ENCODE measurements at places on chromosomes 2 and 18.
A peak's percentile ranks its signal among the peaks of the same experiment; 100 is the strongest.

GRCh38 chr2:39394516-39394961 is 42.5 kb downstream of the MAP4K3 start:
- DNase-seq, result no peak

GRCh38 chr2:193228276-193228675 is 1033.5 kb upstream of the TMEFF2 start:
- DNase-seq, result no peak

GRCh38 chr18:6610466-6610865 is 119.0 kb upstream of the ARHGAP28 start:
- no peak for DNase-seq

DNA sequence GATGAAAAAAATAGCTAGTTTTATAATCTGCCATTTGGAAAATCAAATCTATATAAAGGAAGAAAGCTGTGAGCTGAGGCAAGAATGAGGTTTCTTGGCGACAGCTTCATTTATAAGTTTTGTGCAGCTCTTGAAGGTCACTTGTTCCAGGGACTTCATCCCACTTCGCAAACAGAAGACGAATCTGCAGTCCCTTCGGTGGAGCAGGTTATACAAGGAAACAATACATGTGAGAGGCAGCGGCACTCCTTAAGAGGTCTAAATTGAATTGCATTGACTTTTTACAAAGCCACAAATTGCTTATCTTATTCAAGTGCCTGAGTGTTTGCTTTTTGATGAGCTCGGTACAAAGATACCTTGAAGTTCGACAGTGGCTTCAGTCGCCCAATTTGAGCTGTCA is 72.2 kb downstream of the C1QL2 start:
- DNase-seq, result no peak

GRCh38 chr2:43273529-43273928 is 47.1 kb upstream of the ZFP36L2 start:
- DNase-seq, result no peak

DNA sequence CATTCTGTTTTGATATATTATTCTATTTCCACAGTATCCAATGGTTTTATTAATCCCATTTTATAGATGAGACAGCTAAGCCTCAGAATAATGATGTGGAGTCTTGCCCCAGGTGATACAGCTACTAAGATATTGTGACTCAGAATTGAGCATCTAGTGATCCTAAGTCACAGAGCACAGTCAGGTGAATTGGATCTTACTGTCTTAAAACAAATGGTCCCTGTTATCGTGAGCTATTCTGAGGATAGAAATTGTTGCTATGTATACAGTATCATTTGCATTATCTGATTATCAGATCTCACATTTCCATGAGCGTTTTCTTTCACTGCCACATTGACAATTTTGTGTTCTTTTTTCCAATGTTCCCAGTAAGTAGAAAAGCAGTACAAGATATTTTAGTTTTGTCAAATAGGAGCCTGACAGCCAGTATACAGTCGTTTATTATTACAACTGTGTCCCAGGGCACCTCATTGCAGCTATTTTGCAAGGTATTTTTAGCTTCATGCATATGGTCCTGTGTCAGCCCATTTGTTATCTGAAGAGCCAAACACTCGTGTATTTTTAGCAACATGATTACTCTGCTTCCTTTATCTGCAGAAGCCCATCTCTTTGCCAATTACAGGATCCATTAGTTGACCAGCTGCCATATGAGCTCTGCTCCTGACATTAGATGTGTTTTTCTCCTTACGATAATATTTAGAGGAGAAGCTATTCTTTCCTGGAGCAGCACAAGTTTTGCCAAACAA is 25.1 kb upstream of the SGPP2 start:
- no peak for DNase-seq

DNA sequence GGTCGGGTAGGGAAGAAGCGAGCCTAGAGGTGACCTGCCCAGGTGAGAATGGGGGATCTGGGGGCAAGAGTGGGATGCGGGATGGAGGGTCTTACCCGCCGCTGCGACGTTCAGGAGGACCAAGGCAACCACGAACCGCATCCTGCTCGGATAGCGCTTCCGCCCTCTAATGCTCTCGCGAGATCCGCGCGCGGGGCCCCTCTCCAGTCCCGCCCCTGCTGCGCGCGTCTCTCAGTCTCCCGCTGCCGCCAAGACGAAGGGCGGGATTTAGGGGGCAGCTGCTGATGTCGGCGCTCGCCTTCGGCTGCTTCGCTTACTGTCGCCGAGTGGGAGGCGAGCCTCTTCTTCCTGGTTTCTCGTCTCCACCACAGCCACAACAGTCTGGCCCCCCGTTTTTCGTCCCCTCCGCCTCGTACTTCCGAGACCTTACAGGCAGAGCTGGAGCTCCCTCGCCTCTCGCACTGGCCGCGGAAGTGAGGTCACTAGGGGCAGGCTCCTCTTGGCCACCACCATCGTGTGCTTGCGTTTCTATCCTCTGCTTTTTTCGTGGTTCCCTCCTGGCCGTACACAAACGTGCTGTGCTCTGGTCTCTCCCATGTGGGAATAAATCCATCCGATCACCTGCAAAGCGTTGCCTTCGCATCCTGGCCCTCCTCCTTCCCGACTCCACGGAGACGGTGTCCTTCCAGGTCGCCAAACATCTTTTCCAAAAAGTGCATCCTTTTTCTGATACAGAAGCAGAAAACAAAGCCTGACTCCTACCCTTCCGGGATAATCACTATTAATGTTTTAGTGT is at the start of gene TGOLN2:
TSS of gene TGOLN2 (minus strand) at position 168 of the 796 bp plus-strand sequence. CDS start at position 141, 27 bp downstream.
- DNase-seq, result peak; percentile 96

DNA sequence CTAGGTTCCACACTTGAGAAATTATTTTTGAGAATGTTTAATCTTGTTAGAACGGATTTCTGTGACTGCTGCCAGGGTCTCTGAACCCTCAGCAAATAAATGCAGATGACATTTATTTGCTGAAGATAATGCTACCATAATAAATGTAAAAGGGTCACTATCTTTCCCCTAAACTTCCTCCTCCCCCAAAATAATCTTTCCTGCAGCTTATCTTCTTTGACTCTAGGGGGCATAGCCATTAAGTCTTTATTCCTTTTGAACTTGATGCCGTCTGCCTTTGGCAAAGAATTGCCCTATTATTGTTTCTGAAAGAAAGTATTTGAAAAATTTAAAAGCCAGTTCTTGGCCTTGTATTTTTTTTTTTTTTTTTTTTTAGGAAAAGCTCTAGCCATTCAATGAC is 63.6 kb upstream of the ACSL3 start:
- no peak for DNase-seq

GRCh38 chr2:23092831-23093230 is 292.1 kb upstream of the KLHL29 start:
- DNase-seq, result no peak

GRCh38 chr18:57516056-57516455 is 70.4 kb downstream of the FECH start:
- no peak for DNase-seq

GRCh38 chr18:36265015-36265414 is 32.5 kb upstream of the FHOD3 start:
- no peak for DNase-seq

DNA sequence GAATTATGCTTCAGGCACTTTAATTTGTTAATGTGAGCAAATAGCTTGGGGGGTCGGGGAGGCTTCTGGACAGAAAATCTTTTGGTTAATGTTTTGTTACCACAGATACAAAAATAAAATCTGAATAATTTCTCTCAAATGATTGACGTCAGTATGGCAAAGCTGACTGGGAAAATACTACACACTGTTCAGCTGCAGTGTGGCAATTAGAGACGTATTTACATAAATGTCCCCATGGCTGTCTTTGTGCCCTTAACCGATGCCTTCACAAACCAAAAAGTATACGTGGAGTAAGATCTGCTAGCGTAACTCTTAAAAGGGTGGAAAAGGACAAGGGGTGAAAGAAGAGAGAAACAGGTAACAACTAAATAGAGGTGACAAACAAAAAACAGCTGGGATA is 83.4 kb downstream of the ACTR2 start:
- DNase-seq, result no peak

GRCh38 chr2:200305797-200306195 is 697 bp upstream of the SPATS2L start:
- peak; percentile 32 for DNase-seq

- no peak for DNase-seq
Measured at GRCh38 chr2:3447789-3448317, 68.4 kb downstream of the TRAPPC12 start.

DNA sequence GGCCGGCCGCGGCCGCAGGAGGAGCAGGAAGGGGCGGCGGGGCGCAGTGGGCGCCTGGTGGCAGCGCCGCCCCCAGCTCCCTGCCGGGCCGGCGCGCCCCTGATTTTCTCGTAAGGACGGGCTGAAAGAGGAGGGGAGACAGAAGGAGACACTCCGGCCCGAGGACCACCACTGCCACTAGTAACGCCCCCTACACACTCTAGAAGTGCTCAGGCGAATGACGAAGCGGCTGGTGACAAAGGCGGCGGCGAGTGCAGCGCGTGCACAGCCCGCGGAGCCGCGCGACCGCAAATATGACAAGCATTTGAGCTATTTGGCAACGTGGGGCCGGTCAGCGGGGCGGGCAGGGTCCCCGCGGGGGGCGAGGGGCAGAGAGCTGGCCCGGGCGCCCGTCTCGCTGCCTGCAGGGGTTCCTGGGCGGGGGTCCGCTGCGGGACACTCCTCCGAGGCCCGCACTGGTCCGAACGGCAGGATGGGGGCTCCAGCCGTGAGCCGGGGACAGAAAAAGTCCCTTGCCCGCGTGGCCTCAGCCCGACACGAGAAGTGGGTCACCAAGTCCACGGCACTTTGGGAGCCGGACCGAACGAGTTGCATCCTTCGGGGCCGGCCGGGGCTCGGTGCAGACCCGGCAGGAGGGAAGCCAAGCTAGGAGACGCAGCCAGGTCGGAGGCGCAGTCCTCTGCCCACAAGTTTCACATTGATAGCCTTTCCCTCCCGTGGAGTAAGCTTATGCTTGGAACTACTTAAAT is 524 bp upstream of the SERTAD2 start:
- peak; percentile 68 for DNase-seq

GRCh38 chr18:79765491-79766245 is 32.1 kb upstream of the KCNG2 start:
- DNase-seq, result no peak

- no peak for DNase-seq
Measured at GRCh38 chr18:74368901-74369705, 53.5 kb downstream of the C18orf63 start.

GRCh38 chr18:48013162-48013561 is 82.7 kb upstream of the SMAD2 start:
- no peak for DNase-seq

DNA sequence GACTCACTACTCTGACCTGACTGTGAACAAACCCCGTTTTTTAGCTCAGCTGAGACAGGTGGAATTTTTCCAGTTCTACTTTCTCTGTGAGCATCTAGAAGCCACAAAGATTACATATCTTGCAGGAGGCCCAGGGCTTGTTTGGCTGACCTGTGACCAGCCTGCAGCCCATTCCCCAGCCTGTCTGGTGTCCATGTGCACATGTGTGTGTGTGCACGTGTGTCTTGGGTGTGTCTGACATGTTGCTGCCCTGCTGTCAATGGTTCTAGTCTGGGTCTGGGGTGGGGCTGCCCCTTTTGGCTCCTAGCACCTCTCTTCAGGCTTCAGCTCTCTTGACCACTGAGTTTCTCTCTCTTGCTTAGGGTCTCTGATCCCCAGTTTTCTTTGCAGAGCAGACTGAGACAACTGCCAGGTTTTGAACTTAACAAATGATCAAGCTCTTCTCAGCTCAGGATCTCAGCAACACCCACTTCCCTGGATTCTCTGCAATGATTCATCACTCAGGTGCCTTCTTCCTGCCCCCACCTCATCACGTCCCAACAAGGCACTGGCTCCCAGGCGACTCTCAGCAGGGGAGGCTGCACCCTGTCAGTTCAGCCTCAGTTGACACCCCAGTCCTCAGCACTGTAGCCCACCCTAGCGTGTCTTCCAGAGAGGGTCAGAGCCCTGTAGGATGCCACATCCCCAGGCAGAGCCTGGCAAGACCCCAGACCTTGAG is 130.3 kb downstream of the CELF4 start:
- no peak for DNase-seq

DNA sequence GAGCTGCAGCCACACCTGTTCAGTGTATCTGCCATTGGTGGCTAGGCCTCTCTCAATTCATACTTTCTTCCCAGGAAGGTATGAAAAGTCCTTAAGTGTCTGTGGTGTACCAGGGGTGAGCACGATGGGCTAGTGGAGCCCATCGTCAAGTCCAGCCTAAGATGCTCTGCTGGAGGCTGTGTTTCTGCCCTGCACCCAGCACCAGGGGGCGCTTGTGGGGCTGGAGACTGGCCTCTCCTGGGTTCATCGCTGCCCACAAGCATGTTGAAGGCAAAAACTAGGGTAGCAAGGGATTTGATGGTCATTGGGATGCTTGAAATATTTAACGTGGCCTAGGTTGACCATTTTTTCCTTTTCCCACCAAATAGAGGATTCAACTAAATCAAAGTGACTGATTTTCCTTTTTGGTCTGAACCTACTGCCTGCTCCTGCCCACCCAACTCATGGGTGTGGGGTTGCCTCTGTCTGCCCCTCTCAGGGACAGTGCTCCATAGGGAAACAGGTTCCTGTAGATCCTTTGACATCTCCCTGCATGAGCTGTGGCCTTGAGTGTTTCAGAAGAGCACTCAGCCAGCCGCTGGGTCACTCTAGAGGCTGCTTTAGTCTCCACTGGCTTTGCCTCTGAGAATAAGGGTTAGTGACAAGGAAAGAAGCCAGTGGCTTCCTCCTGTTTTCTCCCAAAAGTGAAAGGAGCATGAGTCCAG is 59.0 kb downstream of the TPGS2 start:
- DNase-seq, result no peak

DNA sequence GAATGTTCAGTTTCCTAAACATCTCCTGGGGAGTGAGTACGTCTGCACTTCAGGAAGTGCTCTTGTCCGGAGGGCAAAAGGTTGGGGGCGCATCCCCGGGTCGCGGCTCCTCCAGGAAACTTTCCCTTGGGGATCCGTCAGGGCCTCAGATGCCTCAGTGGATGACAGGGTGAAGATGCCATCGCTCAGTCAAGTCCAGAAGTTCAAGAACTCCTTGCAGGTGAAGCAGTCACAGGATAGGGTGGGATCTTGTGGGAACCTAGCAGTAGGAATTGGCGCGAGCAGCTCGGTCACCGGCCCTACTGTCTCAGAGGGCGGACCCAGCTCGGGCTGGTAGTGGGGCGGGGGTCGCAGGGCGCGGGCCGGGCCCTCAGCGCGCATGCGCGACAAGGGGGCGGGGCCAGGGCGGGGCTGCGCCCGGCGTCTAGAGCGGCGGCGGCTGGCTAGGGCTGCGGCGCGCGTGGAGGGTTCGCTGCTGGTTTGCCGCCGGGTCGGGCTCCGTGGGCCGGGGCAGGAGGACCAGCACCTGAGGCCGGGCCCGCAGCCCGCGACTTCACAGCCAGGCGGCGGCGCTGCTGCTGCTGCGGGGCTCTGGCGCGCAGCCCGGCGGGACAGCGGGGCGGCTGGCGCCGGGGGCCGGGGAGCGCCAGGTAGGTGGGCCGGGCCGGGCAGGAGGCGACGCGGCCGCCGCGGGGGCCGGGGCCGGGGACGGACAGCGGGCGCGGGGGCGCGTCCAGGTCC is at the start of gene INPP4A:
TSS of gene INPP4A (plus strand) at position 423 of the 741 bp plus-strand sequence. CDS start 75,191 bp downstream, outside the sequence.
- peak; percentile 84 for DNase-seq

- no peak for DNase-seq
Measured at GRCh38 chr2:162458240-162458639, 114.3 kb downstream of the GCA start.

- DNase-seq, result no peak
Measured at GRCh38 chr2:26536371-26537068, 58.6 kb upstream of the OTOF start.

GRCh38 chr2:179422037-179422643 is 157.5 kb upstream of the SESTD1 start:
- no peak for DNase-seq
